Right renal cortex interstitium (tissue), 3 donors: ENCODE measurements at places on chromosomes 3 and 15. TPM values are rescaled to one million over a fixed set of nuclear protein-coding genes. Genes with fewer than 3 reads are reported as not detected.

The TUSC7 gene
- polyA plus RNA-seq: not detected

The KY gene
- polyA plus RNA-seq: 1.2 TPM

The CNTN4 gene
- 27.7 TPM for polyA plus RNA-seq

The SFMBT1 gene
- 8.7 TPM for polyA plus RNA-seq

The LRRC31 gene
- 0.17 TPM for polyA plus RNA-seq

The ACTL6A gene
- 108 TPM for polyA plus RNA-seq

The KNG1 gene
- polyA plus RNA-seq: 163 TPM

The MEIS2 gene
- polyA plus RNA-seq: 145 TPM
